ENCODE measurements at places on chromosomes 6 and 20. TPM values are rescaled to one million over a fixed set of nuclear protein-coding genes. Genes with fewer than 3 reads are reported as not detected.

HLA-A gene
- polyA plus RNA-seq: 218 TPM

LIME1 gene
- 4.9 TPM for polyA plus RNA-seq

BPIFB1 gene
- polyA plus RNA-seq: 0.11 TPM

STK35 gene
- polyA plus RNA-seq: 16.6 TPM

LY6G6F gene
- polyA plus RNA-seq: 0.76 TPM

CST2 gene
- not detected for polyA plus RNA-seq

HLA-DMB gene
- 8.2 TPM for polyA plus RNA-seq

CTCFL gene
- polyA plus RNA-seq: 0.39 TPM
